ENCODE measurements at places on chromosomes 16 and 17.

DNA sequence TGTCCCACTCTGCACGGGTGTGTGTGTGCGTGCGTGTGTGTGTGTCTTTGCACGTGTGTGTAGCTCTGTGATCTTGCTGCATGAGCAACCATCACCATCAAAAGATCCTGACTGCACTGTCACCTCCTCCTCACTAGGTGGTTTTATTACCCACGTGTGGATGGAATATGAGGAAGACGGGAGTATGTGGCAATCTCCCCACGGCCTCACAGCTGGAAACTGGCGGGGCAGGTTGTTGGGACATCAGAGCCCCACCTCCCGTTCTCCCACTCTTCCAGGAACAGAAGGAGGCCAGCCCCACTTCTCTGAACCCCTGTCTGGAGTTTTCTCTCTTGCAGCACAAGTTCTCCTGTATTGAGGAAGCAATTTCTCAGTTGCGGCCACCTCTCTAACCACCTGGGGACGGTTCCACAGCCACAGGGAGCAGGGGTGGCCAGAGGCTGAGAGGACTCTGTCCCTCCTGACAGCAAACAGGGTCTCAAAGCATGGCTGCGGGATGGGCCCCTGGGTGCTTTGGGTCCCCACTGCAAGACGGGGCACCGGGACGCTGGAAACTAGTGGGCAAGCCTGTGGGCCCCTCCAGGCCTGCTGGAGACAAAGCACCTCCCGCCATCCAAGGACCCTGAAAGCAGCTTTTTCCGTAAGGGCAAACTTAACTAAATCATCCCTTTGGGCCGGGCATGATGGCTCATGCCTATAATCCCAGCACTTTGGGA lies 27.9 kb upstream of the ATP2C2 start:
- no peak for DNase-seq

- DNase-seq, result no peak
Measured at GRCh38 chr17:60630352-60630751, 30.4 kb downstream of the PPM1D start.

GRCh38 chr16:48541108-48541786 lies 68.7 kb downstream of the N4BP1 start:
- no peak for DNase-seq

- DNase-seq, result no peak
Measured at GRCh38 chr17:77566566-77567138, 391.9 kb upstream of the TNRC6C start.

DNA sequence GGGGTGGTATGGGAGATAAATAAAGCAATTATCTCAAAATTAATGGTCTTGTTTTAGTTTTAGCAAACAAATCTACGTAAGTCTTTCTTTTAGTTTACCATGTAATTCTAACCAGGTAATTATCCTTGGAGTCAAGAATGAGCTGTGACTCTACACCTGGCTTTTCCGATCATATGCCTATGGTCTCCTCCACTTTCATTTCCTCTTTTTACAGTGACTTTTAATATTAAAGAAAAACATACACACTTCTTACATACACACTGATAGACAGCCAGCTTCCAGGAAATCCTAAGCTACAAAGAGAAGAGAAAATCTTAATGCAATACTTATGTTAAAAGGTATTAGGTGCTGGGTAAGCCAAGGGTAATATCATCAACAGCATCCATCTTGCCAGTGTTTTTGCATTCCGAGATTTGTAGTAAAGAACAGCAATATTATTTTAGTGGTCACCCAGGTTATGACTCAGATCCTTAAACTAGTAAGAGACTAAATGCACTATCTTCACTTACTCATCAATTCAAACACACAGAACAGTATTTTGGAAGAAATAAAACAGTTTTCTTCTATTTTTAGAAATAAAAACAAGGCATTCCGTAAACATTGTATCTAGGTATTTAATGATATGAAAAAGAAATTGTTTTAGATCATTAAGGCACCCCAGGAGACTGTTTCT lies 4.4 kb upstream of the IRX5 start:
- DNase-seq, result no peak

- no peak for DNase-seq
Measured at GRCh38 chr17:79774561-79774975, 3.4 kb upstream of the CBX2 start.

DNA sequence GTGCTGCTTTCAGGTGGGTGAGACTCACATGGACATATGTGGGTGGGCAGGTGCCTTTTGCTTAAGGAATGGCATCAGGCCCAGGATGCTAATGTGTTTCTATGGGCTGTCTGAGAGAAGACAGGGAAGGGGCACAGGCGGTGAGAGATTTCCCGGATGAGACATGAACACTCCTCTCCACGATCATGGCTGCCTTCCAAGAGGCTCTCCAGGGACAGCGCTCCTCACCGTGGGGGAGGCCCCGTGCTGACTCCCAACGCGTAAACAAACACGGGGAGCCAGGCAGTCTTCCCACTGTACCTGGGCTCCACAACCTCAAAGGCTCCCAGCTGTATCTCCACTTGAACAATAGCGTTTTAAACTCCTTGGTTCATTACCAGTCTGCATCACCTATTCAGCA lies 42.8 kb downstream of the CDK5R1 start:
- no peak for DNase-seq

DNA sequence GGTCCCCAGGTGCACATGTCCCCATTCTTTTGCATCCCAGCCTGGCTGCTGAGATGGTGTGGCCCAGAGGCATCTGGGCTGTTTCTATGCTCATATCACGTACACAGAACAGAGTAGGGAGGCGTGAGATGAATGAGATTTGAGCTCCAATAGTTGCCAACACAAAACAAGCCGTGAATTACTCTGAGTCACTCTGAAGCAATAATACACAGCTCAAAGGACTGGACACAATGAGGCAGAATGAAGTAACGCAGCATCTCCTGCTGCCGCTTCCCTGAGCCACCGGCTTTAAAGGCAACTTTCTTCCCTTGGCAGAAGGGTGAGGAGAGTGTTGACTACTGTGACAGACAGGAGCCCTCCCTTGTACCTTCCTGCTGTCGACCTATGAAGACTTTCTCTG lies 33.9 kb upstream of the CLEC18B start:
- no peak for DNase-seq

GRCh38 chr16:74984194-74984528 lies 762 bp downstream of the WDR59 start:
- no peak for DNase-seq

DNA sequence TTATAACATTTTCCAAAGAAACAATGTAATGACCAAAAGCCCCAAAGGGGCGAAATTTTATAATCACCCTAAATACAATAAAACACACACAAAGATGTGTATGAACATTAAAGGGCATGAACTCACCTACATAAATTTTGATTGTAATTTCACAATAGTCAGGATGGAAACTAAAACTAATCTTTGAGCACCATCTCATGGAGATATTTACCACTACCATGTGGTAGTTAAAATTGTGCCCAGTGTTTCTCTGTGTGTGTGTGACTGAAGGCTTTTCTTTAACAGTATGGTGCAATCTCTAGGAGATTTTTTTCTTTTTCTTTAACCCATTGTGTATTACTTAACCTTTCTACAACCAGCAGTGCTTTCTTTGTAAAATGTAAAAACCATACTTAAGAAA lies 19.7 kb upstream of the MEIOC start:
- peak; percentile 72 for DNase-seq

DNA sequence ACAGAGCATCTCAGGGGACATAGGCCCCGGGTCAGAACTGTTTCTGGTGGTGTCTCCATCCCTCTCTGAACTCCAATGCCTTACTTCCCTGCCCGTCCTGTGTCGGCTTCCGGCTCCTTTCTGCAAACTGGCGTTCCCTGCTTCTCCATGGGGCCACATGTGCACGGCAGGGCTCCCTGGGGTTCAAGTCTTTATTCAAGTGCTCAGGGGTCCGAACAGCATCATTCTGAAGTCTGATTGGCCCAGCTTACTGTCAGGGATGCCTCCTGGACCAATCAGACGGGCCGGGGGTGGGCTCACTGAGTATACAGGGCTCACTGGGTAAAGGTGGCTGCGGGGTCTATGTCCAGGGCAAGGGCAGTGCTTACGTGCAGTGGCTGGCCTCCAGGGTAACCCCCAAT lies 17.1 kb downstream of the C16orf82 start:
- DNase-seq, result no peak

DNA sequence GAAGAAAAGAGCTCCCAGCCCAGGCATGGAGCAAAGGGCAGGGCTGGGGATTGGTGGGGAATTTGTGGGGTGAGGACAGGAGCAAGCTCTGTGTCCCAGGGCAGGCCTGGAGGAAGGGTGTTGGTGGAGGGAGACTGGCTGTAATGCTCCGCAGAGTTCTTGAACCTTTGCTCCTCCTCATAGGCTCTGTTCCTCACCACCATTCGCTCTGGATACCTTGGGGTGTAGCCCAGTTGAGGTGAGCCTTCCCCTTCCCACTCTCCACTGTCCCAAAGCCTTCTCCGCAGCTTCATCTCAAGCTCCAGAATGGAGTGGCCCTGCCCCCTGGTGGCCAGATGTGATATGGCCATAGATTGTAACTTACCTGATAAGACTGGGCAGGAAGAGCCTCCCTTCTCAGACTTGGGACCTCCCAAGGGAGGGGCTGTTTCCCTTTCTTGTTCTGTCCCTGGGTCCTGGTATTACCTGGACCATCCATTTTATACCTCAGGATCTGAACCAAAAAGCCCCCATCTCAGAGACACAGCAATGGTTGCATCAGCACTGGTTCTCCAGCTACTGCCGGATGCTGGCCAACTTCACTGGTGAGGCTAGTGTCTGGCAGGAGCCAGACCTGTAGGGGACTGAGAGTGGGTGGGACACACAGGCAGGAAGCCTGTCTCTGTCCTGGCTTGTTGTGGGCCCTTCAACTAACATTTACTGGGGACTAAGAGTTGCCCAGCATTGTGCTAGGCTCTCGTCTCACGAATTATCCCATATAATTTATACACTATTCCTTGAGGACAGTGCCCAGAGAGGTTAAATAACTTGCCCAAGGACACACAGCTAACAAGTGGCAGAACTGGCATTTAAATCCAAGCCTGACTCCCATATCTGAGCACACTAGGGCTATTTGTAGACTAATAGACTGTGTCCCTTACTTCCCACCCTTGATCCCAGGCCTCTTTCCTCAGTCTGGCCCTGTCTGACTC lies 19.1 kb upstream of the STAC2 start:
- peak; percentile 94 for DNase-seq

GRCh38 chr17:21242026-21242697 lies 11.0 kb downstream of the NATD1 start:
- no peak for DNase-seq

GRCh38 chr17:3635474-3636153 lies 436 bp downstream of the SHPK start:
- DNase-seq, result no peak

GRCh38 chr17:43648916-43649315 lies 12.8 kb downstream of the MEOX1 start:
- DNase-seq, result no peak

- no peak for DNase-seq
Measured at GRCh38 chr16:1028524-1029258, 43.9 kb upstream of the SSTR5 start.

GRCh38 chr17:1552932-1553331 lies 9.7 kb downstream of the PITPNA start:
- DNase-seq, result no peak

- DNase-seq, result no peak
Measured at GRCh38 chr17:68296217-68297191, 5.2 kb downstream of the ARSG start.

- DNase-seq, result no peak
Measured at GRCh38 chr17:47072886-47073285, 93.8 kb upstream of the RPRML start.

- DNase-seq, result peak; percentile 56
Measured at GRCh38 chr17:45096141-45096540, 35.0 kb downstream of the NMT1 start.

- DNase-seq, result peak; percentile 67
Measured at GRCh38 chr17:5237541-5238016, 2.9 kb upstream of the SCIMP start.

GRCh38 chr17:8747742-8748141 lies 3.1 kb upstream of the CCDC42 start:
- DNase-seq, result no peak

GRCh38 chr17:7380855-7381683 lies at the start of gene TNK1:
Gene TNK1 (plus strand): TSS chr17:7381089. CDS start chr17:7382927, 1,838 bp downstream.
- no peak for DNase-seq

DNA sequence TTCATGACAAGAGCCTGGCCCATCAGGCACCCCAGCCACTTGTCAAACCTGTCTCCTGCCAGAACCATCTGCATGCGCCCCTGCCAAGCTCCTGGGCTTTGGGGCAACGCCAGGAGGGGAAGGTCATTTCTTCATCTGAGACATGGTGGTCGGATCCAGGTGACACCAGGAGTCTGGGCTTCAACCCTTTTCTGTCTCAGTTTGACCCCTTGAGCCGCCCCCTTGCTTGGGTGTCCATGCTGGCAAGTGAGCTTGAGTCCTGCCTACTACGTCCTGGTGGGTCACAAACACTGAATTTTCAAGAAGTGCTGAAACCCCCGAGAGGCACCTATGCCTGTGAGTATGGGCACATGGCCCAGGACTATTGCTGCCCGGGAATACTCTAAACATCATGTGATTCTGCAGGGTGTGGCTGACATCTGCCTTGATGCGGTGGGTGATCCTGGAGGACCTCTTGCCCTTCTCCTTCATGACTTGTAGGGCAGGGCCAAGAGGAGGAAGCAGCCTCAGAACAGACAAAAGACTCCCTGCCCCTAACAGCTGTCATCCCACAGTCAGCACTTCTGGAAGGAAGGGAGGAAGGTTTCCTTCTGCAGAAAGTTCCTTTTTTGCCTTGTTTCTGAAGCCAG lies 43.4 kb downstream of the TNFRSF13B start:
- no peak for DNase-seq

GRCh38 chr17:55278173-55278961 lies 13.6 kb downstream of the HLF start:
- DNase-seq, result no peak

GRCh38 chr16:35391328-35391727 lies 1931.9 kb downstream of the TP53TG3F start:
- no peak for DNase-seq

DNA sequence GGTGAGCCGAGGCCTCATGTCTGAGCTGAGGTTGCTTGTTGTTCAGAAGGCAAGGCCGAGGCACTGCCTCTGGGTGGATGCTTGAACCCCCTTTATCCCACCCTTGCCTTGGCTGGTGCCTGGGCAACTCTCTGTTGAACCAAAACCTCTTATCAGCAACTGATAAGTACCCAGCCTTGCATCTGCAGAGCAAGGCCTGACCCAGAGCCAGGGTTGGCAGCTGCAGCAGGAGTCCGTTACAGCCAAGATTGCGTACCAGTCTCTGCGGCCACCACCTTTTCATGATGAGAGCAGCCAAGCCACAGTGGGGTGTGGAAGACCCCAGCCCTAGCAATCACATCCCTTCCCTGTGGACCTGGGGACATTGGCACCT lies 118.3 kb downstream of the RAB11FIP4 start:
- no peak for DNase-seq
